ENCODE measurements at places on chromosomes 13 and 19. TPM values are rescaled to one million over a fixed set of nuclear protein-coding genes. Genes with fewer than 3 reads are reported as not detected.

The ZNF28 gene
- 10.2 TPM for total RNA-seq

The MIA gene
- total RNA-seq, result 0.88 TPM

The IZUMO2 gene
- not detected for total RNA-seq

The SLC44A2 gene
- total RNA-seq, result 87.7 TPM

The MEIS3 gene
- 1.8 TPM for total RNA-seq

The CBLC gene
- total RNA-seq, result 86.0 TPM

The PALM gene
- total RNA-seq, result 6.7 TPM

Measured in airway epithelial cell (primary cell).